ENCODE measurements at places on chromosomes 3 and 15.

- DNase-seq: no peak
These were observed 102.4 kb upstream of the EOMES start for GRCh38 chr3:27824312-27825200.

DNA sequence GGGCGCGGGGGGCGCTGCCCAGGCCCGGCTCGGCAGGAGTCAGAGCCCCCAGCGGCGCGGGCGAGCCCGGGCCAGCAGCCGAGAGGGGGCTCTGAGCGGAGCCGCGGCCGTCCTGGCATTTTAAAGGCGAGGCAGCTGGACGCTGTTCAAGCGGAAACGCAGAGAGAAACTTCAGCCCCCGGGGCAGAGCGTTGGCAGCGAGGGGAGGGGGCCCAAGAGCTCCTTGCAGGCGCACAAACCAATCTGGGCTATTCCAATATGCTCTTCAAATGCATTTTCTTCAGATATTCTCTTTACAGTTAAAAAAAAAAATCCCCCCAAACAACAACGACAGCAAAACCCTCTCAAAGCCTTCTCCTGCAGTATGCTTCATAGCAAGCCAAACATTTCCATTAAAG, at the start of gene CTXND1:
CTXND1 (minus strand) TSS at position 93 of the 398 bp plus-strand sequence. CDS start 50,264 bp downstream, outside the sequence.
- no peak for DNase-seq

DNA sequence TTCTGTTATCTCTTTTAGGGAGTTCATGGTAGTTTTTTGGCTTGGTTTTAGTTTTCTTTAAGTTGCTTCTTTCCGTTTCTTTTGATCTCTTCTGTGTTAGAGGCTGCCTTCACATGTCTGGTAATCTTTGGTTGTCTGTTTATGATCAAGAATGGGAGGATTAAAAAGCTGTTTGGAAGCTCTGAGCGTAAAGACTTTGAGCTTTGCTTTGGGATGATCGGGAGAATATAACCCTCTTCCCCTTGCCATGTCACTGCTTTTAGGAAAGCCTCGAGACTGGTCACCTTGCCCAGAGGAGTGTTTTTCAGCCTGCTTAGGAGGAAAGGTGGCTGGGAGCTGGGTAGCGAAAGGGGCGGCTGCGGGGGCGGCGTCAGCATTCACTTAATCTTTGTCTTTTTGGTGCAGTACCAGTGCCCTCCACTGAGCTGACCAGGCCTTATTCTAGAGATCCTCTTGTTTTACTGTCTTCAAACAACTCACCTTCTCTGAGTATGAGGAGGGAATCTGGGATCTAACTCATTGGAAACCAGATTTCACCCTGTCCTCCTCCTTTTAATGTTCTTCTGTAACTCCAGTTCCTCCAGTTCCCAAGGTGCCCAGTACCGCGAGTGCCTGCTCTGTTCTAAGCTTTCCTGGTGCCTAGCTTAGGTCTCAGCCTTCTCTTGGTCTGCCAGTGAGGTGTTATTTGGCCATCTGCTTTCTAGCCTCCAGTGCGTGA, 15.5 kb downstream of the TATDN2 start:
- DNase-seq: no peak

DNA sequence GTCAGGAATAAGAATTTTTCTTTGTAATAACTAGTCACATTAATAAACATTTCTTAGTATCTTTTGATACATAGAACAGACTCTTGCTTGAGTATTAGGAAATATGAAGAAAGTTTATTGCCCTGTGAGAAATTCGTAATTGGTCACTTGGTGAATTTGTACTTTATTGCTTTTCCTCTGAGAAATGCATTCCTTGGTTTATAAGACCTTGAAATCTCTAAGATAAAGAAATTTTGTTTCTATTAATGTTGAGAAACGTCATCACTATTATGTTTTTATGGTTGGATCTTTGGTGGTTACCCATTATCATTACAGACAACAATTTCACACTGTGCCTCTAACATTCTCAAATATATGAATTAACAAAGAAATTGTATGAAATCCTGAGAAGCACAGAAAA, 652.0 kb upstream of the NECTIN3 start:
- DNase-seq: no peak

DNA sequence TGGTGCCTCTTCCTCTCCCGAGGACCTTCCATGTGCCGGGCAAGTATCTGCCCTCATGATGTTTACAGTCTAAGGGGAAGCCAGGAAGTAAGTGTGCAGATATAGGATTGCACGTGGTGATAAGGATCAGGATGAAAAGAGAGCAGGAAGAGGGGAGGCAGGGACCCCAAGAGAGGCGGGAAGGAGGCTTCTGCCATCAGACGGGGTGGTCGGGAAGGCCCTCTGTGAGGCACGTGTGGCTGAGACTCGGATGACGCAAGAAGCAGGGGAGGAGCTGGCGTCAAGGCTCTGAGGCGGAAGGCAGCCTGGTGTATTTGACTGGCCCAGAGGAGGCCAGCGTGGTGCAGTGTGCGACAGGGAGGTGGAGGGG, 762 bp upstream of the IQSEC1 start:
- no peak for DNase-seq

DNA sequence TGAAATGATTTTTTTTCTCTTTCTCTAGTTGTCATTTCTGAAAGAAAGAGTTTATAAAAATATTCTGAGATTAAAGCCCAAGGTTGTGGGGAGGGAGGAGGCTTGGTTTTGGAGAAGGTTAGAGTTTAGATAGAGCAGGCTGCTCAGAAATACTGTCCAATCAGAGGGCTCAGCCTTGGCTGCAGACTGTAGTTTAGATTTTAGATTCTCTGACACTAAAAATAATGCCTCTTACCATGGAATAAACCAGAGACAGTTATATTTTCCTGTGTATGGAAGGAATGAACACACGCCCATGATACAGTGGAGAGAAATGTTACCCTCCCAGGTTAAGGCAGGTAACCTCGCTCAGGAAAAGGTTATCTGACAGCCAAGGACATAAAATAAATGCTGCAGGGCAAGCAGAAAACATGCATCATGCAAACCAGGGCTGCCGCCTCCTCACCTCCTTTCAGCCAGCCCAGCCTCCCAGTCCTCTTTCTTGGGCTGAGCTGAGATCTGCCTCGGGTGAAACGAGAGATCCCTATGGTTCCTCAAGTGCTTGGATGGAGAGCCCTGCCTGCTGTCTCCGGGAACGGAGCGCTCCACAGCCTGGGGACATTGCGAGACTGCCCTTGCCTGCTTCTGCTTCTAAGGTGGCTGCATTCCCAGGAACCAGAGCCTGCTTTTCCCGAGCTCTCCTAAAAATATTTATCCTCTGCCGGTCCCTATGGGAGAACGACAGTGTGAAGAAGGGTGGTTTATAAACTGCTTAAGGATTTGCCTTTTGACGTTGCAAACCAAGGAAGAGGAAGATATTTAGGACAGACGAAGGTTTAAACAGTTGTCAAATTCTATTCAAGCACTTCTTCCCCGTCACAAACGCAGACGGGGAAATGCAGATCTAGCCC, 848 bp downstream of the NCEH1 start:
- no peak for DNase-seq

DNA sequence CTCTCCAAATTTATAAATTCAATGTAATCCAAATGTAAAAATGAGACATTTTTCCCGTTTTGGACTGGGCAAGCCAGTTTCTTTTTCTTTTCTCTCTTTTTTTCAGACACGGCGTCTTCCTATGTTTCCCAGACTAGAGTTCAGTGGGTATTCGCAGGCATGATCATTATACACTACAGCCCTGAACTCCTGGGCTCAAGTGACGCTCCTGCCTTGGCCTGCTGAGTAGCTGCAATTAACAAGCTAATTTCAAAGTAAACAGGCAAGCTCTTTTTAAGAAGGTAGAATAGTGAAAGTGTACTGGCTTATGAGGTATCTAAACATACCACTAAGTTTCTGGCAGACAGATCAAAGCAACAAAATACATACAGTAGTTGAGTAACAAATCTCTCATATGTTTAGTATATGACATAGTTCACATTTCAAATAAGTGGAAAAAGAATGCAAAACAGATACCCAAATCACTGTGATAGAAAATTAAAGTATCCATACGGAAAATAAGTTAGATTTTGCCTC, 13.5 kb downstream of the HIGD1A start:
- DNase-seq: no peak

DNA sequence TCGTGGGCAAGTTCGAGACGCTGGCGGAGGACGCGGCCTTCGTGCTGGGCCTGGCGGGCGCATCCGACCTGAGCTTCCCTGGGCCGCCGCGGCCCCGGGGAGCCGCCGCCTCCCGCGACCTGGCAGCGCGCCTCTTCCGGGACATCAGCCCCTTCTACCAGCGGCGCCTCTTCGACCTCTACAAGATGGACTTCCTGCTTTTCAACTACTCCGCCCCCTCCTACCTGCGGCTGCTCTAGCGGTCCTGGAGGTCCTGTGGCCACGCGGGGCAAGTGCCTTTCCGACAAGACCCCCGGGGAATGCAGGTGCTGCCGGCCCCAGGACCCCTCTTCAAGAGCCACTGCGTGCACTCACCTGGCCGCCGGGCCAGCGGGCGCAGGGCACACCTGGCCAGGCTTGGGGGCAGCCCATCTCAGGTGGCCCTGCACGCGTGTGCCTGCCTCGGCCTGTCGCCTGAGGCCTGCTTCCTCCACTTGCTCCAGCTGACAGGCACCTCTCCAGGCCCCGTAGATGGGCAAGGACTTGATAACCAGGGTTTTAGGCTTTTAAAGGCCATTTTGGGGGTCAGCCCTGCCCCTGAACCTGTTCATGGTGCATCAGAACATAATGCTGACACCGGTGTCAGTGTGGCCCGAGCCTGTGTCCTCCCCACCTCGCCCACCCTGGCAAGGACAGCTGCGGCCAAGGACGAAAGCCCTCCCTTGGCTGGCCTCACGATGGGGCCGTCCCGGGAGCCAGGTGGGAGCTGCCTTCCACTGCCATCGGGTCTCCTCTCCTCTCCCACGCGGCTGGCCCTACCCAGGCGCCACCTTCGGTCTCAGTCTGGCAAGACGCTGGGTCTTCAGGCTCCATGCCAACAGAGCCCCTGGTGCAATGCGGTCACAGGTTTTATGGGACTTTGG, 16.1 kb downstream of the C3orf22 start:
- no peak for DNase-seq

- DNase-seq: no peak
These were observed 79.6 kb downstream of the PCOLCE2 start for GRCh38 chr3:142809259-142809658.

GRCh38 chr3:62003835-62004234, 369.5 kb downstream of the FEZF2 start:
- no peak for DNase-seq

- no peak for DNase-seq
These were observed 14.5 kb downstream of the GP5 start for GRCh38 chr3:194384569-194385001.

DNA sequence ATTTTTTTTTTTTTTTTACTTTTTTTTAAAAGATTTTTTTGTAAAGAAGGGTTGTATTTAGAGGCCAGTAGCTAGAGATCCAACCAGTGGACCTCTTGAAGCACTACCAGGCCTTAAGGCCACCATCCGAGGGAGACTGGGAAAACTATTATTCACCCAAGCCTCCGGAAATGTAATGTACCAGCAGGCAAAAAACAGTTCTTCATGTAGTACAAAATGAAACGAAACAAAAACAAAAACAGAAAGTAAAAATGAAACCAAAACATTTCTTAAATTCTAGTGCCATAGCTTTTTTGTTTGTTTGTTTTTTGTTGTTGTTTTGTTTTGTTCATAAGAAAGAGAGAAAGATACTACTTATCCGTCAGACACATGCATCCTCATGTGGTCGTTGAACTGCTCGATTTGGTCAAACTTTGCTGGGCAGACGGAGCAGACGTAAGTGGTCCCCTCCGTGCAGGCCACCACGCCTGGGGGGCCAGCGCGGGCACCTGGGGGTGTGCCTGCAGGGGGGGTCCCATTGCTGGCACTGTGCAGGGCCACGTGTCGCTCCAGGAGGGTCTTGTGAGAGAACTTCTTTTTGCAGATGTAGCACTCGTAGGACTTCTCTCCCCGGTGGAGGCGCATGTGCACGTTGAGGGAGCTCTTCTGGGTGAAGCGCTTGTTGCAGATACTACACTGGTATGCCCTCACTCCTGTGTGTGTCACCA, 45.0 kb downstream of the TIGIT start:
- no peak for DNase-seq

DNA sequence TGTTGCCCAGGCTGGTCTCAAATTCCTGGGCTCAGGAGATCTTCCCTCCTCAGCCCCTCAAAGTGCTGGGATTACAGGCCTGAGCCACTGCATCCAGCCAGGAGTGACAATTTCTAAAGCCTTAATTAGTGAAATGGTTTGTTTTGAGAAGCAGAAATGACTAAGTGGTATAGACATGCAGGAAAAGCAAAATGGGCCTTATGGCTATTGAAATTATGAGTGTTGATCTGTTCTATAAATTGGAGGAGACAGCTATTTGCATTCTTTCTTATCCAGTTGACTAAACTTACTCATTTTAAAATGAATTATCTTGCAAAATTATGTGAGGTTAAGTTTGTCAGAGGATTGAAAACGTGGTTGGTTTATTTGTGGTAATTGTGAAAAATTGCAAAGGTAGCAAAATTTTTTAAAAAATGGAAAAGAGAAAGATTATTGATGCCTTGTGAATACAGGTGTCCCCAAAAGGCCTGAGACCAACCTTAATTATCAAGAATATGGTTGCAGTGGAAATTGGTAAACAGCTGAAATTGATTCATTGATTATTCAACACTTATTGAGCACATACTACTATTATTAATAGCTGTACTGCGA, 7.9 kb downstream of the RAP2B start:
- DNase-seq: no peak

- no peak for DNase-seq
These were observed 8.3 kb downstream of the CPA3 start for GRCh38 chr3:148873270-148873927.

GRCh38 chr15:54506977-54507524, 528.8 kb downstream of the UNC13C start:
- DNase-seq: no peak

DNA sequence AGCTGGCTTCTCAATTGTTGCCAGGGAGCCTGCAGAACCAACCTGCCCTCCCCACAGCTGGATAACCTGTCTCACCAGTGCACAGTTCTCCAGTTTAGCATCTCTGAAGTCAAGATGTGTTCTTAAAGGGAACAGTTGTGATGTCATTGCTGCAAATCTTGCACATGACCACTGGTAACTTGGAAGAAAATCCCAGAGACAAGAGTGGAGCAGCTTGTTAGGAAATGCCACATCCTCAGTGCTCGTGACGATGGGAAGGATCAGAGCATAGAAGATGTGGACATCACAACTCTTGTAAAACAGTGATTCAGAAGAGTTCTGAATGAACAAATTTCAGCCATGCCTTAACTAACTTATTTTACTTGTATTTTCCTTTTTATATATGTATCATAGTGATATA, 36.1 kb upstream of the LIMD1 start:
- no peak for DNase-seq

- no peak for DNase-seq
These were observed 64.2 kb downstream of the TBC1D5 start for GRCh38 chr3:17678116-17678741.

GRCh38 chr15:99562238-99562637, 3.5 kb upstream of the MEF2A start:
- DNase-seq: no peak

- no peak for DNase-seq
These were observed 94.4 kb upstream of the FAM174B start for GRCh38 chr15:92749946-92750345.

- no peak for DNase-seq
These were observed 307.3 kb downstream of the ZIC4 start for GRCh38 chr3:147099076-147099475.

Data from nucleus accumbens (tissue), 56 donors.